ENCODE measurements at places on chromosomes 4 and X. TPM values are rescaled to one million over a fixed set of nuclear protein-coding genes. Genes with fewer than 3 reads are reported as not detected.

The ZCCHC12 gene
- polyA plus RNA-seq, result 1.2 TPM

The SHROOM2 gene
- polyA plus RNA-seq, result 18.0 TPM

The HTN1 gene
- 0.05 TPM for polyA plus RNA-seq

The VCX3B gene
- polyA plus RNA-seq, result 0.47 TPM

The HGFAC gene
- polyA plus RNA-seq, result 1.1 TPM

The PASD1 gene
- polyA plus RNA-seq, result not detected

DNA sequence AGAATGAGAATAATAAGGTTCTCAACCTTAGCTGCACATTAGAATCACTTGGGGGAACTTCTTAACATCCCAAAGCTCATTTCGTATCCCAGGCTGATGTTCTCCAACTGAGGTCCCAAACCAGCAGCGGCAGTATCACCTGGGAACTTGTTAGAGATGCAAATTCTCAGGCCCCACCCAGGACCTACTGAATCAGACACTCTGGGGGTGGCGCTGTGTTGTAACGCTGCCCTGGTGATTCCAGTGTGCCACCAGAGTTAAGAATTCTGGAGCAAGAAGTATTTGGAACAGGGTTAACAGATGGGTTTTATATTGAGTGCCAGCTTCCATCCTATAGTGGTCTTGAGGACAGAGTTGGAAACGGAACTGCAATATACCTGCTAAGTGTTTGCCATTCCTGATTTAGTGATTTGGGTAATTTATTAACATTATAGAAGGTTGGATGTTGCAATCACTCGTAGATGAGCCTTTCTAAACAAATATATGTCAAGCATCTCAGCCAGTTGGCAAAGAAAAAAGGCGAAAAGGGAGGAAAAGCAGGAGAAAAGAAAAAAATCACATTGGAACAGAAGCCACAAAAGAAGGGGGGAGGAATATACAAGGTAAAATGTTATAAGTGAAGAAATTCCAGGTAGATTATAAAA, 141.0 kb downstream of the ARX start:
- DNase-seq, result no peak

DNA sequence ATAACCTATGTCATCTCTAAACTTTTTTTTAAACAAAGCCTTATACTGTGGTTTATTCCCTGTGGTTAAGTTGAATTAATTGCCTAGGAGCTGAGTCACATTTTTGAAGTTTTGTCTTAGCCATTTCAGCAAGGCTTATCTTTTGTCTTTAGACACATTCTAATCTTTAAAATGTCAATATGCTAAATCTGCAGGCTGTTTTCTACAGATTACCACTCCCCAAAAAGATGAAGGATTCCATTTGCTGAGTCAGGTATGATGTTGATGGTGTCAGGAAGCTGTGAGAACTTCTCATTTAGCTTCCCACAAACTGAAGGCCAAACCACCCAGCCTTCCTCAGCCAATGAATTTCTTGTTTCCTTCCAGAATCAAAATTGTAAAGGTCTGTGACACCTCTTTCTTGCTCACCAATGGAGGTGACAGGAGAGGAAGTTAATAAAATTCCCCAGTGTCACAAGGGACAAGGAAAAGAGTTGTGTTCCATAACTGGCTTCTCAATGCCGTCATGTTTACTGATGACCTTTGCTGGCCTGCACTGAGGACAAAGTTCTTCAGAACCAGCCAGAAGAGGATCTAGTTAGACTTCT, 3.7 kb upstream of the CXCL6 start:
- no peak for DNase-seq

- DNase-seq, result no peak
These were observed 28.3 kb upstream of the MAP9 start for GRCh38 chr4:155405059-155405458.

GRCh38 chrX:109601486-109601885, 23.5 kb downstream of the KCNE5 start:
- no peak for DNase-seq

GRCh38 chr4:67928546-67928945, 34.7 kb downstream of the TMPRSS11A start:
- DNase-seq, result no peak

GRCh38 chr4:159360549-159360948, 257.7 kb downstream of the RAPGEF2 start:
- DNase-seq, result no peak

DNA sequence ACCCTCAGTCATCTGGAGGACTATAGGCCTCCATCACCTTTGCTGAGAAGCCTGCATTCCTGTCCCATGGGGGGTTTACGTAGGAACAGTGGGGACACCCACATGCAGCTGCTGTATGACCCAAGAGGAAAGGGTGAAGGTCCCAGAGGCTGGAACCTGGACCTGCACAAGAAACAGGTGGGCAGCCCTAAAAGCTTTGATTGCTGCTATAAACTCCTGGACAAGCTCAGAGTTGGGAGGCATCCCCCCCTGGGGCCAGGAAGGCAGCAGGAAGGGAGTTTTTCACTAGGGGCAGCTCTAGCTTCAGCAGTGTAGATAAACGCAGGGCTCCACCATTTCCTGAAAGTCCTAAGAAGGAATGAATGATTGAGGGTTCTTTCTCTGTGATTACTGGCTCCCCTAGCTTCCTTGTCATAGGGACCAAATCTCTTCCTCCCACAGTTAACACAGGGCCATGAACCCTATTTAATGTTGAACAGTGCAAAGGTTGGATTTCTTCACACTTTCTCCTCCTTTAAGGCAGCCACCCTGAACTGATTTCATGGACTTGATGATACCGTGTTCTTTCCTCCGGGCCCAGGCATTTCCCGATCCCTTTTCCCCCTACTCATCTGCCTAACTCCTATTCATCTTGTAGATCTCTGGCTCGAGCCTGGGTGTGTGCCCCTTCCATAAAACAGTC, 84.2 kb downstream of the CHRNA9 start:
- DNase-seq, result no peak

GRCh38 chr4:15031993-15032675, 29.9 kb downstream of the CPEB2 start:
- DNase-seq, result no peak

DNA sequence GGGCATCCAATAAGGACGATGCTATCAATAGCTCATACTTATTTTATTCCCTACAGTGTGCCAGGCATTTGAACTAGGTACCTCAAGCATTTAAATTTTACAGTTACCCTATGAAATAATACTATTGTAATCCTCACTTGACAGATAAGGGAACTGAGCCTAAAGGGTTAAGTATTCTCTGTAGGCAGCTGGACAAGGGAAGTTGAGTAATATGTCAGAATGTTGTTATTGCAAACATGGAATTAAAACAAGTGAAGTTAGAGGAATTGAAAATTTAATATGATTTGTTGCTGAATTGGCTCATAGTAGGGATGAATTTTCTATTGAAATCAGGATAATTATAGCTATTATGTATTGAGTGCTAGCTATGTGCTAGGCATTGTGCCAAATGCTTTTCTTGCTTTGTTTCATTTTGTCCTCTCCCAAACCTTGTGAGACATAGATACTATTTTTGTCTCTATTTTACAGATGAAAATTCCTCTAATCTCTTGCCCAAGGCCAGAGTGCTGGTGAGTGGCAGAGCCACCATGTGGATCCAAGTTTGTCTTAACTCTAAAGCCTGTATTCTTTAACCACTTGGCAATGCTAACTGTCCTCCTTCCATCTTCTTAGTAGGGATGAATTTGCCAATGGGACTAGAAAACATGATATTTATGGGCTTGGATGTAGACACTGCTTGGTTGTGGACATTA, 58.1 kb downstream of the TMEM164 start:
- DNase-seq, result no peak

DNA sequence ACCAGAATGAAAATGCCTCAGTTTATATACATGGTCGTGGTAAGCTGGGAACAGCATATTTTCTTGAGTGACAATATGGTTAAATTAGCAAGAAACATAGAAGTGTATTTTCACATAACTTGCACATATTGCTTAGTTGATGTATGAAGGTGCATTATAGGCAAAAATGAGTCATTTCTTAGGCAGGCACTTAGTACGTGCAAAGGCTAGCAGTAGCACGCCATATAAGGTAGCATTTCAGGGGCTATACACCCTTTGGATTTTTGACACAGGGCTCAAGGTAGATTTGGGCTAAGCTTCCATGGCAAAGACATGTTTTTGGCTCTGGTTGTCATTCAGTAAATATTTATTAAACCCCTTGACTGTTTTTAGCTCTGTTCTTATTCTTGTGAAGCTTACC, 33.1 kb downstream of the PCDH7 start:
- no peak for DNase-seq

GRCh38 chr4:67456577-67457196, 88.6 kb downstream of the CENPC start:
- no peak for DNase-seq

GRCh38 chr4:166658585-166658984, 575.7 kb downstream of the SPOCK3 start:
- no peak for DNase-seq

- DNase-seq, result no peak
These were observed 174.0 kb downstream of the GLUD2 start for GRCh38 chrX:121221322-121221977.

- DNase-seq, result no peak
These were observed 19.3 kb downstream of the SLC25A53 start for GRCh38 chrX:104137496-104137895.

GRCh38 chrX:127037159-127037558, 217.6 kb downstream of the PRR32 start:
- no peak for DNase-seq

DNA sequence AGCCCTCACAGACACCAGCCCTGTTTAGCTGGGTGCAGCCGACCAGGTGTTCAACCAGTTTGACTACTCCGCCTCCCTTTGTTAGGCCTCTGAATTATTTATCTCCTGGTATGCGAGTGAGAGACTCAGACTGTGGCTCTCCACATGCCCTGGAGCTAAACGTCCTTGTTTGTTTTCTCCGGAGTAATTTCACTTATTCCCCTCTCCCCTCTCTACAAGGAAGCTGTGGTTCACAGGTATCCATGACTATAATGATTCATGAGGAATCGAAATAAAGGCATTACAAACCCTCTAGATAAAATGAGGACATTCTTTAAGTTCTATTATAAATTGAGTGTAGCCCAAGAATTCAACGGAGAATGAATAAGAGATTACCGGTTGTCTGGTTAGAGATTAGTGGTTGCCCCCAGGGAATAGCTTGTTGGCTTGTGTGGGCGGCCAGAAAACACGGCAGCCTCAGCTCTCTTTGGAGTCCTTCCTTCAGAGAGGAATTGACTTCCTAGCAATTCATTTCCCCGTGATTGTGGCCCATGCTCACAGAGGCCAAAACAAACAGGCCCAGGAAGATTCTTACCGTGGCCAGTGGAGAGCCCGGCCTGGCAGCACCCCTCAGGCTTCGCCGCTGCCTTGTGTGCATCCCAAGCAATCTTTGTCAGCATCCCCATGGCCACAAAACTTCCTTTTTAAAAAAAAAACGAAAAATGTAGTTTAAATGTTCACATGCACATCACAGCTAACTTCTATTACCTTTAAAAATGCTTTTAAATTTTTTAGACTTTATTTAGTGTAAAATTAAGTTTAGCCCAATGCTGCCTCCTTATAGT, 60.2 kb upstream of the CBR4 start:
- no peak for DNase-seq

DNA sequence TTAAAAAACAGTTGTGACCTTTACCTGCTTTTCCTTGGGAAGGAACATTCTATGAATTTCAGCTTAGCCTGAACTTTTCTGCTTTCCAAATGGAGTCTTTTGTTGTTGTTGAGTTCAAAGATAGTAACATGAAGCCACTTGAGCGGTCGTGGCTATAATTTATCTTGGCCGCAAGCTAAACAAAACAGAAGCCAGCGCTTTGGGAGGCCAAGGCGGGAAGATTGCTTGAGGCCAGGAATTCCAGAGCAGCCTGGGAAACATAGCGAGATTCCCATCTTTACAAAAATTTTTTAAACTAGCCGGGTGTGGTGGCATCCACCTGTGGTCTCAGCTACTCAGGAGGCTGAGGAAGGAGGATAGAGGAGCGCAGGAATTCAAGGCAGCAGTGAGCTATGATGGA, 29.9 kb downstream of the TKTL1 start:
- no peak for DNase-seq

GRCh38 chr4:2062808-2063524, 3.8 kb downstream of the NAT8L start:
- DNase-seq, result no peak

- no peak for DNase-seq
These were observed 232.2 kb upstream of the MAOA start for GRCh38 chrX:43423876-43424275.

DNA sequence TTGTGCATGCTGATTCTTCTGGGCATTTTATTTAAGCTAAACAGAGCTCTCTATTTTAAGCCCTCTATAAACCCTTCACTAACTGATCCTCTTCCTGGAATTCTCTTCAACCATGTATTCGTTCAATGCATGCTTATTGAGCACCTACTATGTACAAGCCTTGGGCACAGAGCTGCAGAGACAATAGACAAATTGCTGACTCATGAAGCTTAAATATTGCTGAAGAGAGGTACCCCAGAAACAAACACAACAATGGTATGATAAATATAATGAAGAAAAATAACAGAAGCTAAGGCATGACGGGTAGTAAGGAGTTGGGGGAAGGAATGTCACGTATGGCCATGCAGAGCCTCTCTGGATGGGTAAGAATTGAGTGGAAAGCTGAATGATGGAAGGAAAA, 222.2 kb downstream of the PPARGC1A start:
- DNase-seq, result no peak

- no peak for DNase-seq
These were observed 233.3 kb downstream of the AR start for GRCh38 chrX:67777148-67777547.

- peak; percentile 29 for DNase-seq
These were observed 51.5 kb upstream of the TRIM2 start for GRCh38 chr4:153152501-153153338.

DNA sequence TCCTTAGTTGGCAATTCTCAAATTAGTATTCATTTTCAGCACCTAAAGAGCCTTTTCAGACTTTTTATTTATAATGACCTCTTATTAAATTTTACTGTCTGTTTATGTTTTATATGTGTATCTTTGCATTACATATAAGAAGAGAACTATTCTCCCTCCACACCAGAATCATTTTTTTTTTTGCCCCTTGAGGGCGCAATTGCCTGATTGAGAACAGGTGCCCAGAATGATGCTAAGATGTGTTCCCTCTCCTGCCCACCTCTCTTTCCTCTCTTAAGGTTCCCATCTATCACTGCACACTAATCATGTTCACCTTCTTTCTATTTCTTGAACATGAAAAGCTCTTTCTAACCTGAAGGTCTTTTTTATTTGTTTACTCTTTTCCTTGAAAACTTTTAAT, 44.2 kb upstream of the ADAM29 start:
- DNase-seq, result no peak

GRCh38 chr4:122542411-122543236, 78.2 kb downstream of the IL21 start:
- no peak for DNase-seq

DNA sequence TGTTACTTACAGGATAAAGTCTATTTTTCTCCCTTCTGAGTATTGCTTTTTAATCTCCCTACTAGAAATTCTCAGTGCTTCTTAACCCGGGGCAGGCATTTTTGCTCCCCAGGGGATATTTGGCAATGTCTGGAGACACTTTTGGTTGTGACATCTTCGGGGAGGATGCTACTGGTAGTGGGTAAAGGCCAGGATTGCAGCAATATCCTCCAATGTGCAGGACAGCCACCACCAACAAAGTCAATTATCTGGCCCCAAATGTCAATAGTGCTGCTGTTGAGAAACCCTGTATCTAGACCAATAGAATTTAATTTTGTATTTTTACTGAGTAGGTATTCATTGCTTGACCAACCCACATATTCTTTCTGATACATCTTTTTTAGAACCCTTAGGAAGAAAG, 669.5 kb upstream of the MAGEB2 start:
- no peak for DNase-seq

- no peak for DNase-seq
These were observed 108.9 kb downstream of the EFHC2 start for GRCh38 chrX:44234541-44234940.

All from left renal pelvis (tissue), 4 donors.